ENCODE measurements at places on chromosomes 1 and 21.

DNA sequence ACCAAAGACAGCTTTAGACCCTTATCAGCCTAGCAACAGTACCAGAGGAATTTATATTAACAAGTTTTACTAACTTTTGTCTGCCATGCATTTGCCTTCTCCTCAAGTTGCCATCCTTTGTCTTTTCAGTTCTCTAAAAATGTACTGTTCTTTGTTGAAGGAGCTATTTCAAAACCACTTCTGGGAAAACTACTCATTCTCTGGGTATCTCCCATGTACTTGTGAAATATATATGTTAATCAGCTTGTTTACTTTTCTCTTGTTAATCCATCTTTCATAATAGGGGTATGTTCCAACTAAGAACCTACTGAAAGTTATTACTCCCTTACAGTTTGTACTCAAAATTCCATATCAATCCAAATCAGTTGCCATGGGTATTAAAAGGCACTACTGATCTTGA, 16.3 kb downstream of the DPYD start:
- no peak for DNase-seq

DNA sequence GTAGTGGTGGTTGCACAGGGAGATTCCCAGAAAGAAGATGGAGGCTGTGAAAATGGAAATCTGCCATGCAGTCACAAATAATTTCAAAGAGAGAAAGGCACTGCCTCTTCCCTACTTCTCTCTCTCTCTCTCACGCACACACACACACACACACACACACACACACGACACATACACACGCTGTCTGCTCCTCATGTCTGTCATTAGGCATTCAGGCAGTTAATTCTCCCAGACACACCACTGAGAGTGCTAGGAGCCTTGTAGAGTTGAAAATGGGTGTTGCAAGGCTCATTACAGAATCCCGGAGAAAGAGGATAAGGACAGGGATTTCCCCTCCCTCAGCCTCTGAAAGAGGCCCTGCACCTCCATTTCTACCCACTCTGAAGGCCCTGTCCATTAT, 47.8 kb upstream of the LRRN2 start:
- no peak for DNase-seq

DNA sequence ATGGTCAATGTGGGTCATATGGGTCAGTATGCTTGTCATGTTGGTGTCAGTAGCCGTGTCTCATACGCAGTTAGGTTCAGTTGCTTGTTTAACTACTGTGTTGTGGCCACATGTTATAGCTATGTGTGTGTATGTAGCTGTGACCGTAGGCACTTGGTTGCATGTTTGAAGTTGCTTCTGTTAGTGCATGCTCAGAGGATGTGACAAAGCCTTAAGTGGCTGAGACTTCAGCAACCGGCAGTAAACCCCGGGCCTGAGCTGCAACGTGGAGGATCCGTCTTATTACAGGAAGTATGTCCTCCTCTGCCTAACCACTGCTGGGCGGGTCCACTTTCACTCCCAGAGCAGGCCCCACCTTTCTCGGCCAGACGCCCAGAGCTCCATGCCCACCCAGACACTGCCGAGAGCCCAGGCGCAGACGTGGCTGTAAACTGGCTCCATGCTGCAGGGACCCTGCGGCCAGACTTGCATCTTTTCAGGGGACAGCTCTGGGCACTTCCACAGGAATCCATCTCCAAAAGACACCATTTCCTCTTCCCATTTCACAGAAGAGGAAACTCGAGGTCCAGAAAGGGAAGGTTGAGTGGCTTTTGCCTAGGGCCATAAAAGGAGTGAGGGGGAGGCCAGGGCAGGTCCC, 2.2 kb downstream of the TCEA3 start:
- peak; percentile 73 for DNase-seq

GRCh38 chr1:58104960-58105359, 441.6 kb downstream of the OMA1 start:
- DNase-seq: no peak

DNA sequence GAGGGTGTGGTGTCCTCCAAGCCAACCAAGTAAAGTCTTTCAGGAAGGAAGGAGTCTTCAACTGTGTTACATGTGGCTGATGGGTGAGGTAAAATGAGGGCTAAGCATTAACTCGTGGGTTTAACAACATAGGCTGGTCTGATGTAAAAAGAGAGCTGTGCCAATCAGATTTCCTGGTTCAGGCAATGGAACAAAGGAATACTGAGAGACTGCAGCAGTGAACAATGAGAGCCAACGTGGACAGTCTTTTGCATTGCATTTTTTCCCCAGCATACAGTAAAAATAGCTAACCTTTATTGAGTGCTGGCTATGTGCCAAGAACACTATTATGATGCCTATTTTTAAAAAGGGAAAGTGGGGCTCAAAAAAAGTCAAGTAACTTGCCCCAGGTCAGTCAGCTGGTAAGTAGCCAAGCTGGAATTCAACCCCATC, 31.1 kb downstream of the DLGAP3 start:
- no peak for DNase-seq
